Activated CD4-positive, alpha-beta memory T cell treated with anti-CD3 and anti-CD28 coated beads for 36 hours (primary cell): ENCODE measurements at places on chromosomes 5 and 9. TPM values are rescaled to one million over a fixed set of nuclear protein-coding genes. Genes with fewer than 3 reads are reported as not detected.

ZFP37 gene
- 1.1 TPM for total RNA-seq

NTMT1 gene
- total RNA-seq = 59.9 TPM

SPATA31C1 gene
- total RNA-seq = not detected

LSM11 gene
- total RNA-seq = 7.4 TPM

BARHL1 gene
- total RNA-seq = not detected
